ENCODE measurements at places on chromosomes 16 and 17.

DNA sequence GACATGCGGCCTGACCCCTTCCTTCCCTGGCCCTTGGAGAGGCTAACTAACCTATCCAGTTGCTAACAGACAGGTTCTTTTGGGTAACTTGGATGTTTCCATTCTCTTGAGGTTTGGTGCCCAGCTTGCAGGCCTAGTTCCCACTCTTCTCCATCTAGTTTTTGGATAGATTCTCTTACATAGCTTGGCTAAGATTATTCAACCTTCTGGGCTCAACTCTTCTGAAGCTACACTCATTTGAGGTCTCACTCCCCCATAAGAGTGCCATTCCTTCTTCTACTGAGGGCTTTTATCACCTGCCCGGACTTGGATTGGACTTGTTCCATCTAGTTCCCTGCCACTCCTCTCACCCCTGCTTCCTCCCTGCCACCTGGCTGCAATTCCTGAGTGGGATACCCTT lies 44.1 kb upstream of the MARCHF10 start:
- H3K4me3 ChIP-seq = no peak overlapping the region
- no peak for DNase-seq
- H3K4me1 ChIP-seq = no peaks in the 10 kb centered on the region
- H3K36me3 ChIP-seq = no peaks in the 10 kb centered on the region
- no peak overlapping the region for H3K27ac ChIP-seq

DNA sequence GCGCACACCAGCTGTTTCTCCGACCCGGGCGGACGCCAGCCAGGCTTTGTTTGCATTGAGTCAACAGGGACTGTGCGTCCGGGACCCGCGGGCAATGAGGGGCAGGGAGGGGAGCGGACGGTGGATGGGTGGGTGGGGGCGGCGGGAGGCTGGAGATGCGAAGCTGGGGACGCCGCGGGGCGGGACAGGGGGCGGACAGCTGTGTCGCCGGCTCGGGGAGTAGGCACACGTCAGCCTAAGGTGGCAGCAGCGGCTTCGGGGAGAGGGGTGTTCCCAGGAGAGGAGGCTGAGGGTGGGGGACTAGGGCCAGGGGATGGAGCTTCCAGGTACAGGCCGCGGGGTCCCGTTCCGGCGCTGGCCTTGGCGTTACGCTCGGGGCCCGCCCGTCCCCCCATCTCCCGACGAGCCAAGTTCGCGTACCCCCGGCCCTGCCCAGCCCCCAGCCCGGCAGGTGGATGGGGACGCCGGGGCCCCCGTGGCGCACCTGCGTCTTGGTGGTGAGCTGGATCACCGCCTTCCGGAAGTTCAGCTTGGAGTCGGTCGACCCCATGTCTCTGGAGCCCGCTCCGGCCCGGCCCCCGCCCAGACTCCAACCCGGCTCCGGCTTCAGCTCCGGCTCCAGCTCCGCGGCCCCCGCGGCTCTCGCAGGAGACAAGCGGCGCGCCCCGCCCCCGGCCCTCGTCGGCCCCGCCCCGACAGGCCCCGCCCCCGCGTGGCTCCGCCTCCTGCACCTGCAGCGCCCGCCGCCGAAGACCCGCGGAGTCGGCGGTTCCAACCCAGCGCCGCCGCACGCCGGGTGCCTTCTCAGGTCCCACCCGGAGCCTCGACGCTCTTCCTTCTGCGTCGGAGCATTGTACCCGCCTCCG lies at the start of gene HID1:
HID1 (minus strand) TSS at position 653 of the 866 bp plus-strand sequence; CDS start at position 550, 103 bp downstream.
- no peak for DNase-seq
- H3K27me3 ChIP-seq = peaks cover 45% of the 10 kb centered on the region
- H3K4me1 ChIP-seq = peaks cover 8% of the 10 kb centered on the region
- H3K27ac ChIP-seq = peak within 1 kb of the TSS; percentile 86
- H3K36me3 ChIP-seq = no peaks in the 10 kb centered on the region

DNA sequence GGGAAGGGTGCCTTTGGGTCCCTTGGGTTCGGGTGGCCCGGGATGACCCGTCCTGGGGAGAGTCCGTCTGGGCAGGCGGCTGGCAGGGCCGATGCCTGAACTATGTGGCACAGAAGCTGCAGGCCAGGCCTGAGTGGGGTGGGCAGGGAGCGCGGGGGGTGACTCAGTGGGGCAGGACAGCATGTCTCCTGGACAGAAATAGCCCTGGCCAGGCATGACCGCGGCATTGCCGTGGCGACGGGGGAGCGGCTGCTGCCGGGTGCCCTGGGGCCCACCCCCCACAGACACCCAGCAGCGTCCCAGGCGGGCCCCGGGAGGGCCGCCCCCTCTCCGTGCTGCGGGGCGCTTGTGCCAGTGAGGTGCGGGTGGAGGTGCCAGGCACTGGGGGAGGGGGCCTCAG lies 1.8 kb upstream of the C1QTNF8 start:
- H3K27ac ChIP-seq = no peak overlapping the region
- H3K36me3 ChIP-seq = no peaks in the 10 kb centered on the region
- no peak overlapping the region for H3K4me3 ChIP-seq

- H3K27me3 ChIP-seq = no peaks in the 10 kb centered on the region
- H3K27ac ChIP-seq = no peak overlapping the region
- no peak overlapping the region for H3K4me3 ChIP-seq
- no peaks in the 10 kb centered on the region for H3K36me3 ChIP-seq
- DNase-seq = no peak
These were observed 22.8 kb downstream of the GPRC5B start for GRCh38 chr16:19861811-19862327.

All from stimulated activated naive B cell treated with anti-CD40 and anti-IgM and Interleukin-4, amounts not matched to agents 10 μg/mL and 1 μg/mL and 100 μg/mL, for 72 hours (primary cell).